ENCODE measurements at places on chromosomes 12 and 14. TPM values are rescaled to one million over a fixed set of nuclear protein-coding genes. Genes with fewer than 3 reads are reported as not detected.

DNA sequence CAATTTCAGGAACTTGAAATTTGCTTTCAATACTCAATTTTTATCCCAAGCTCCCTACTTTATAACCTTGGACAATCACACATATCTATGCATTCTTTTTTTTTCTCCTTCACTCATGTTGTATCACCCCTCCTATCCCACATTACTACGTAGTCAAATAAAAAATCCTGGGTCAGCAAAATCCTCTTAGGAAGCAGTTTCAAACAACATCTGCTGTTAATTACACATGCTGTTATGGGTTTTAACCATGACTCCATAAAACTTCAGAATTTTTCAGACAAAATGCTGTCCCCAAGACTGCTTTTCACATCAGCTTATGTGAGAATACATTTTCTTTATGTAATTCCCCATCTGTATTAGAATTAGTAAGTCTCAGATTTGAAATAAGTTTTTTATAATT lies 61.7 kb downstream of the LRFN5 start:
- DNase-seq: no peak

DNA sequence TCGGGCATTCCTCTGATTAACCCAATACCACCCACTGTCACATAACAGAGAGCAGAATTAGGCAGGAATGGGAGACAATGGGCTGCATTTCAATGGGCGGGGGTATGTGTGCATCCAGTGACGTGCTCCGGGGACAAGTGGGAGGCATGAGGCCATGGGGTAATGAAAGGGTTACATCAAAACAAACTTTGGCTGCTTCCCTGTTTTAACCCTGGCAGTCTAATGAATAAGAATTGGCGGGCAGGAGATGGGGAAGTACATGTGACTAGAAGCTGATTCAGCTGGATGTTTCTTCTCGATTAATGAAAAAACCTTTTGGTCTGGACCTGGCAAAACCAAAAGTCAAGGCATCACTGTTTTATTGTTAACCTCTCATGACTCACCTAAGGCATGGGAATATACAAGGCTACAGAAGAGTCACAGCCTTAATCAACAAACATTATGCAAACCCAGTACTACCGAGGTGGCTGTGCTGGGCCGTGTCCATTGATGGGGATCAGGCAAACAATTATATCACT lies 44.2 kb downstream of the SOCS2 start:
- DNase-seq: no peak

DNA sequence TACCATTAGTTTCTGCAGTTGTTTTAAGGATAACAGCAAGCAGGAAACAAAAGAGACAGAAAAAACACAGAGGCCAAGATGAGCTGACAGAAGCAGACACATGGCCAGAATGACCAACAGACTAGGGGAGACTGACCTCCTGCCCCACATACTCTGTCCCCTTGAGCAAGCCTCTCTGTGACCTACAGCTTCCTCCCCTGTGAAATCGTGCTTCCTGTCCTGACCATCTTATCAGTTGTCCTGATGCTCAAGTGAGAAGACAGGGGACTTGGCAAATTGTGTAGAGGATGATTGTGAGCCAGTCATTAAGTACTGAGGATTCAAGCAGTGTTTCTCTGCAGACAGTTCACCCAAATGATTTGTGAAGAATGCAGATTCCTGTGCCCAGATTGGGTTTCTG lies 229.0 kb downstream of the SLC41A2 start:
- DNase-seq: no peak

- DNase-seq: no peak
Observed at GRCh38 chr12:91637789-91638624, 455.4 kb upstream of the DCN start.

- no peak for DNase-seq
Observed at GRCh38 chr14:89621791-89622638, 205.0 kb upstream of the FOXN3 start.

DNA sequence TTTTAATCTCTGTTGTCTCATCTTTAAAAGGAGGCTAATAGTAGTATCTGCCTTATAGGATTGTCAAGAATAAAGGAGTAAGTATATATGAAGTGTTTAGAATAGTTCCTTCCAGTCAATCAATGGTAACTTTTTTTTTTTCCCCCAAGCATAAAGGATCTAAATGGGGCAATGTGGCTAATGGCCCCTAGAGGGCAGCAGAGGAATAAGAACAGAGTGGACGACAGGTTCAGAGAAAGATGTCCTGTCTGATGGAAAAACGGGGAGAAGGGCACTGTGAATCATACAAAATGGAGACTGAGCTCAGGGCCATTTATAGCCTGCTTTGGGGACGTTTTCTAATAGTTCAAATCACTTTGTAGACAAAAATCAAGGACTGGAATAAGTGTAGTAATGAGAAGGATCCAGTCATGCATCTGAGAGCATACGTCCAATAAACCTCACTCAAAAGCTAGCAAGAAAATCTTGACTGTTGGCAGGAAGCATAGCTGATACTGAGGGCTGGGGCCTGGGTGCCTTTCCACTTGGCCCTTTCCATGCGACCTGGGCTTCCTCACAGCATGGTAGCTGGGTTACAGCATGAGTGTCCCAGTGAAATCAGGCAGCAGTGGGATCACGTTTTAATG lies 51.3 kb downstream of the IFNG-AS1 start:
- peak; percentile 33 for DNase-seq

GRCh38 chr14:39025810-39026627 lies 77.0 kb downstream of the SEC23A start:
- no peak for DNase-seq

- no peak for DNase-seq
Observed at GRCh38 chr12:67748743-67749040, 100.1 kb downstream of the DYRK2 start.

- no peak for DNase-seq
Observed at GRCh38 chr14:64400829-64401459, 12.8 kb downstream of the MTHFD1 start.

DNA sequence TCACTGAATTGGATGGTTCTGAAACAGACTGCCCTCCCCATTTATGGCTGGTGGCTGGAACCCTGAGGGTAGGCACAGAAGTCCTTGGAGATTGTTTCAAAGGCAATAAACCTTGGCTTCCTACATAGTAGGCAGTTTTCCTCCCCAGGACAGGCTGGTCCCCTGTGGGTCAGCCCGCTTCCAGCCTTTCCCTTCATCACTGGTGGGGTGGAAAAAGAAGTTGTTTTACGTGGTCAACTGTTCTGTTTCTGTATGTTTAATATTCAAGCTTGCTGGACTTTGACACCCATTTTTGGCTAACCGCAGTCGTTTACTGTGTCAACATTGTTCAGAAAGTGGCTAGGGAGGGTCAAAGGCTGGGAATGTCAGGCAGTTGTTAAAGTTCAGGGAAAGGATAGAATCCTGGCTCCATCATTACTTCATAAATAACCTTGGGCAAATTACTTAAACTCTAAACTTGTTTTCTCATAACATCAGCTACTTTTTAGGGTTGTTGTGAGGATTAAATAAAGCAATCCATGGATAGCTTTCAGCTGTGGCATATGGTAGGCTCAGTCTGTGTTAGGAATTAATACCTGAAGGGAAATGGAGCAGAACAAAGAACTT lies 2.4 kb downstream of the KLHDC2 start:
- no peak for DNase-seq

GRCh38 chr12:49098035-49098451 lies 3.4 kb upstream of the DHH start:
- DNase-seq: no peak

DNA sequence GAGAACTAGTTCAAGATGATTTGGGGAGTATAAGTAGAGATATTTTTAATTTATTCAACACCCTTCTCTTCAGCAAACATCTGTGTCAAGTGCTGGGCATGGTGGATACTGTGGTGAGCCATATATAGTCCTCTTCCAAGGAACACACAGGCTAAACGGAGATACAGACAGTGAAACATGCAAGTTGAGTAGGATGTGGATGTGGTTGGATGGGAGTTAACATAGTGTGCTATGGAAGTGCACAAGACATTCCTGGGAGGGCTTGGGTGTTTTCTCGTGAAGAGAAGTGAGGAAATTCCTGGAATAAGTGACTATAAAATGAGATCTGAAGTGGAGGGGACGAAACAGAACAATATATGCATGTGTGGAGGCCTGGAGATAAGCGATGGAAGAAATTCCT lies 181.1 kb upstream of the NPAS3 start:
- DNase-seq: no peak

DNA sequence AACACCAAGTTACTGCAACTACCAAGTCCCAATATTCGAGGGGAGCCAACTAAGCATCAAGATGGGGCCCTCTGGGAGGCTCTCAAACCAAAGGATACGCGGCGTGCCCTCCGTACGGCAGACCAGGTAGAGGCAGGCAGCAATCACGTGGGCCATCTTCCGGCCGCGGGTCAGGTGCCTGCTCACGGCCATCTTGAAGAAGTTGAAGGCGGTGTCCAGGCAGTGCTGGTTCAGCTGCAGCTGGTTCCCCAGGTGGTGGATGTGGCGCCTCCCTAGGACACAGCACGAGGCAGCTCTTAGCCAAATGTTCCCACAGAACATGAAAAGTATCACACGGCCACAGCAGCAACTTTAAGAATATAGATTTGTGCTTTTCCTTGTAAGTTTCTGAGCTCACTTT lies 24.3 kb downstream of the BTBD6 start:
- DNase-seq: no peak

DNA sequence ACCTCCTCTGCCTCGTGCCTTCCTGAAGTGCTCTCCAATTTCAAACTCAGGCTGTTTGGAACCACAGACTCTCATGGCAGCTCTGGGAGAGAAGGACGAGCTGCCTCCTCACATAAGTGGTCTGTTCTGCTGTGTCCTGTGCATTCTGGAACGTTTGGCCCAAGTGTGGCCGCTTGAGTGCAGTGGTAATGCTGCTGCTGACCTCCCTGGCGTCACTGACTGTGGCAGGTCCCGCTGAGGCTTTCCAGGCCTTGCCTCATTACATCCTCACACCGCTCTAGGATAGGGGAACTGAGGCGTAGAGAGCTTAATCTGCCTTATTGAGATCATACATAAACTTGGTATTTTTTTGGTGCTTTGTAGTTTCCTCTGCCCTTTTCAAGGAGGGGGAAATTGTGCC lies 14.2 kb downstream of the CCDC92 start:
- DNase-seq: peak; percentile 64

GRCh38 chr12:88237954-88238353 lies 95.8 kb downstream of the TMTC3 start:
- DNase-seq: no peak

DNA sequence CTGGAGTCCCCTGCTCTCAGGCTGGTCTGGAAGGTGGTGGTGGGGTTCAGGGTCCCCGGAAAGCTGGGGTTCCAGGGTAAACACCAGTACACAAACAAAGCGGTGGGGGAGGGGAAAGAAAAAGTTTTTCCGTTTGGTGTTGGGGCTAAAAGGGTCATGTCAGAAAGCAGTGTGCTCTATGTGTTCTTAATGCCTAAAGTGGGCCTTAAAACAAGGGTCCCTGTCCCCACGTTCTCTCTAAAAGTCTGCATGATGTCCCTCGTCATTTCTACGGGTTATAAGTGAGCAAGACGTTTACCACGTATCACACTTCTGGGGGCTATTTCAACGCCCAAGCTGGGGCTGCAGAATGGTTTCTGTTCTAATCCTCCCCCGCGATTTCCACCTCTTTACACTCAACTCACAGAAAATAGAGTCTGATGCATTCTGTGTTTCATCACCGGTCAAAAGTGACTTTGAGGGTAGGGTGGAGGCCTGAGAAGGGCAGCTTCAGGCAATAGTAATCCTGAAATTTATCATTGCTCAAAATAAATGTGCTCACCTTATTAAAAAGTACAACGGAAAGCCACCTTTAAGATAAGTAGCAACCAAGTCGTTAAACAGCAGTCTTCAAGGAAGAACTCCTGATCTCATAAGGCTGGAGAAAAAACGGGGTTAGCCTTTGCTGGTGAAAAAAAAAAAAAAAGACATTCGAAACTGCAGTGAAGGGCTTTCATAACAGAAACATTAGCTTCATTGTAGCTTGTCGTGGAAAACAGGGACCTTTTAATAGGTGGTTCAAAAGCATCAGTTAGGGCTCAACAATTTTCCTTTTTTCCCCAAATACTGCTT lies 63.9 kb upstream of the PTGR2 start:
- DNase-seq: no peak

DNA sequence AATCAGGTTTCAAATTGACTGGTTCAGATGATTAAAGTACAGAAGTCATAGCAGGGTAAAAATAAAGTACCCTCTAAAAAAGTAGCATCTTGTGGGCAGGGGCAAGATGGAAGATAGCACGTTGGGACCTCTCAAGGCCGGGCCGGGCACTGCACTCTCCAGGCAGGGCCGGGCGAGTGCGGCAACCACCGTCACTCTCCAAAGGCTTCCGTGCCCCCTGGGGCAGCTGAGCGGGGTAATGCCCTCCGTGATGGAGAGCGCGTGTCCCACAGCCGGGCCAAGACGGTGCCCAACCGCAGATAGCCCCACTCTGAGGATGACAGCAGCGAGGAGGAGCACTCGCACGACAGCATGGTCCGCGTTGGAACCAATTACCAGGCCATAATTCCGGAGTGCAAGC lies 8.6 kb upstream of the PLXNC1 start:
- no peak for DNase-seq

GRCh38 chr14:76431538-76431937 lies 55.6 kb downstream of the ESRRB start:
- DNase-seq: no peak

GRCh38 chr14:28758253-28758884 lies 8.2 kb upstream of the FOXG1 start:
- no peak for DNase-seq

The DDX51 gene
- 8.6 TPM for total RNA-seq

The MYO1A gene
- total RNA-seq: not detected
